ENCODE measurements at places on chromosomes 4 and X. TPM values are rescaled to one million over a fixed set of nuclear protein-coding genes. Genes with fewer than 3 reads are reported as not detected.

- DNase-seq, result no peak
These were observed 87.2 kb downstream of the AREG start for GRCh38 chr4:74531963-74532794.

The FOXR2 gene
- total RNA-seq, result not detected

The PNMA6F gene
- not detected for total RNA-seq

The USP26 gene
- not detected for total RNA-seq

The HERC6 gene
- total RNA-seq, result 32.7 TPM

The SLC6A8 gene
- total RNA-seq, result 44.2 TPM
